ENCODE measurements at places on chromosomes 1 and 21. TPM values are rescaled to one million over a fixed set of nuclear protein-coding genes. Genes with fewer than 3 reads are reported as not detected.

DNA sequence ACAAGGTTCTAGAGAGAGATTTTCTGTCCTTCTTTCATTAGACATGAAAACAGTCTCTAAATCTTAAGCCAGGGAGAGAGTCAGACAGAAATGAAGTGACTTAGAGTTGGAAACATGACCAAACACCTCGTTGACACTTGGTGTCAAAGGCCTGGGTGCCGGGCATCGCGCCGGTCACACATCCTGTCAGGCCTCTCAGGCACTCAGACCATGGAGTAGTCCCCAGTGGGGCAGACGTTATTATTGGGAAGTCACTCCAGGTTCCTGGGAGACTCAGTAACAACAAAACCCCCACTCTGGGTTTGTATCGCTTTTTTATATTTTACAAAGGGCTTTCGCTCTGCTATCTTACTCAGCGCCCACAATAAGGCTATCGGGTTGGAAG is 25.8 kb downstream of the KCNN3 start:
- no peak for DNase-seq

- DNase-seq: peak; percentile 81
These were observed 146.0 kb downstream of the RERE start for GRCh38 chr1:8671306-8671917.

GRCh38 chr1:52204696-52205095 is 62.8 kb downstream of the ZFYVE9 start:
- DNase-seq: no peak

GRCh38 chr1:67573311-67573872 is 111.6 kb upstream of the GADD45A start:
- no peak for DNase-seq

The TTC39A gene
- 18.9 TPM for polyA plus RNA-seq

The OR2T11 gene
- not detected for polyA plus RNA-seq

GRCh38 chr1:191870490-191870889 is 287.8 kb upstream of the RGS18 start:
- DNase-seq: no peak

DNA sequence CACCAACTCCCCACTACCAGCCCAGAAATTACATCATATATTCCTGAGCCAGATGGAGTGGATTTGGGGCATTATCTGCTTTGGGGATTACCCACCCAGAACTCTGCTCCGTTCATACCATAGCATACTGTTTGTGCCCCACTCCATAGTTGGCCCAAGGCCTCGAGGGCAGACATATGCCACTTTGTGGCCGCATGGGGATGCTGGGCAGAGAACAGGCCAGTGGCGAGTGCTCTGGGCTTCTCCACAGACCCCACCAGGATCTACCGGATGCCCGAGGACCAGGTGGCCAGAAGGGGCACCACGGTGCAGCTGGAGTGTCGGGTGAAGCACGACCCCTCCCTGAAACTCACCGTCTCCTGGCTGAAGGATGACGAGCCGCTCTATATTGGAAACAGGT is 68.0 kb upstream of the CNTN2 start:
- DNase-seq: no peak

GRCh38 chr1:25874635-25875153 is 814 bp downstream of the PAQR7 start:
- peak; percentile 13 for DNase-seq

DNA sequence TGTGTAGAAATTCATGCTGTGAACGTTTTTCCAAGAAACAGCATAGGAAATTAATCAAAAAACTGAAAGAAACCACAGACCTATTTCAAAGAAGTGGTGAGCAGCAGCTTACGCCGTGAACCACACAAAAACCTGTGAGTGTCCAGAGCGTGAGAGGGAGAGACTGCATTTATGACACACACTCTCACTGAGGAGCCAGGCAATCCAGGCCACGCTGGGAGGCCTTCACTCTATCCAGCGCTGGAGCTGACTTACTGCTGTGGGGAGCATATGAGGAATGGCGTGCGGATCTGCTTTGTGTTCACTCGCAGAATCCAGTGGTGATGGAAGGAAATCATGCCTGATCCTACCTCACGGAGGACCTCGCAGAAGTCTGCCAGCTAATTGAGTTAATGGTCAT is 12.7 kb downstream of the ADAMTS1 start:
- no peak for DNase-seq

- no peak for DNase-seq
These were observed 188.4 kb downstream of the RRAGC start for GRCh38 chr1:38671221-38671620.

DNA sequence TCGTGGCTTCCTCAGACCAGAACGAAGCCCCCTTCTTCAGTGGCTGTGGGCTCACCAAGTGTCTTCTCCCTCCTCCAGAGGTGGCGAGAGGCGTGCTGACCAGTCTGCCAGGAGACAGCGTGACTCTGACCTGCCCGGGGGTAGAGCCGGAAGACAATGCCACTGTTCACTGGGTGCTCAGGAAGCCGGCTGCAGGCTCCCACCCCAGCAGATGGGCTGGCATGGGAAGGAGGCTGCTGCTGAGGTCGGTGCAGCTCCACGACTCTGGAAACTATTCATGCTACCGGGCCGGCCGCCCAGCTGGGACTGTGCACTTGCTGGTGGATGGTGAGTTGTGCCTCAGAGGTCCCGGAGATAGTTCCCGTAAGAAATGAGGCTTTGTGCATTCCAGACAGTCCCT is 24.0 kb downstream of the IL6R start:
- DNase-seq: no peak

Data from hepatocyte (in vitro differentiated cells).